Left ventricle myocardium inferior (tissue), 1 donor: ENCODE measurements at places on chromosomes 12 and 14.

DNA sequence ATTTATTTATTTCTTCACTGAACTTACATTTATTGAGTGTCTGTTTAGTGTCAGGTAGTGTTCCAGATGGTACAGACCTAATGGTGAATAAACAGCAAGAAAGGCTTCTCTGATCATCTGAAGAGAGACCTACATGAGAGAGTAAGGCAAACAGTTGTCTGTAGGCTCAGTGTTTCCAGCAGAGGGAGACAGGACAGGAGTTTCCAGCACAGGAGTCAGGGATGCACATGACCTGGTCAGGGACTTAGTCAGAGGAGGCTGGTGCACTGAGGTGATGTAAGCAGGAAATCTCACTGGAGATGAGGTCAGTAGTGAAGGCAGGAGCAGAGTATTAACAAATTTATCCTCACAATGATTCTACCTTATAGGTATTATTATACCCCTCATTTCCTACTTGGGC is 233.2 kb downstream of the MDGA2 start:
- no peak for DNase-seq

- peak; percentile 84 for DNase-seq
Measured at GRCh38 chr14:105091517-105092170, 26.4 kb upstream of the GPR132 start.

- DNase-seq = no peak
Measured at GRCh38 chr14:59728304-59728703, 142.3 kb downstream of the RTN1 start.

DNA sequence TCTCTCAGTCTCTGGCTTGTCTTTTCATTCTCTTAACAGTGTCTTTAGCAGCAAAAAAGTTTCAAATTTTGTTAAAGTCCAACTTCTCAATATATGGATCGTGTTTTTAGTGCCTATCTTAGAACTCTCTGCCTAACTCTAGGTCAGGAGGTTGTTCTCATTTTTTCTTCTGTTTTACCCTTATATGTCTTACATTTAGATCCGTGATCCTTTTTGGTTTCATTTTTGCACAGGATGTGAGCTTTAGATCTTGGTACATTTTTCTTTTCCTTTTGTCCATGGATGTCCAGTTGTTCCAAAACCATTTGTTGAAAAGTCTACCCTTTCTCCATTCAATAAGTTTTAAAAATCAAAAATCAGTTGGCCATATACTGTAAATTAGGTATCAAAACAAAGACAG is 6.8 kb downstream of the VRK1 start:
- DNase-seq = no peak

- DNase-seq = no peak
Measured at GRCh38 chr12:71871116-71871515, 31.6 kb downstream of the TBC1D15 start.

DNA sequence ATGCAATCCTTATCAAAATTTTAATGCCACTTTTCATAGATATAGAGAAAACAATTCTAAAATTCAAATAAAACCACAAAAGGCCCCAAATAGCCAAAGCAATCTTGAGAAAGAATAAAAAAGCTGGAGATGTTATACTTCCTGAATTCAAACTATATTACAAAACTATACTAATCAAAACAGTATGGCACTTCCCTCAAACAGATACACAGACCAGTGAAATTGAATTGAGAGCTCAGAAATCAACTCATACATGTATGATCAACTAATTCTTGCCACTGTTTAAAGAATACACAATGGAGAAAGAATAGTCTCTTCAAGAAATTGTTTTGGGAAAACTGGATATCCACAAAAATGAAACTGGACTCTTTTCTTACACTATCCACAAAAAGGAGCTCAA is 55.4 kb downstream of the FOXG1 start:
- no peak for DNase-seq

DNA sequence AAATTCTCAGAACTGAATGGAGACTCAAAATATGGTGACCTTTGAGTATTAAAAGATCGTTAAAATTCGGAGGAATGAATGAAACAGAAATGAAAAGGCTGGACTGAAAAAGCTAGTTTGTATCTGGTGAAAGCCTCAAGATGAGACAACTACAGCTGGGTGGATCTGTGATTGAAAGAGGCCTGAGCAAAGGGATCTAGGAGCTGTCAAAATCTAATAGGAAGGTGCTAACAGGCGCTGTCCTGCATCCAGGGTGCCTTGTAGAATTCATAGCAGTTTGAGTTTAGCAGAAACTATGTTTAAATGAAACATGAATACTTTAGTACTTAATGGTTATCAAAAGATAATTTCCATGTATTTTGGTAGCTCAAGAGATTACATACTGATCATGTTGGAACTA is 2.3 kb downstream of the YY1 start:
- no peak for DNase-seq

- peak; percentile 59 for DNase-seq
Measured at GRCh38 chr14:21070610-21071224, 613 bp downstream of the ARHGEF40 start.
